Psoas muscle (tissue), 8 donors: ENCODE measurements at places on chromosomes 2 and 18.

DNA sequence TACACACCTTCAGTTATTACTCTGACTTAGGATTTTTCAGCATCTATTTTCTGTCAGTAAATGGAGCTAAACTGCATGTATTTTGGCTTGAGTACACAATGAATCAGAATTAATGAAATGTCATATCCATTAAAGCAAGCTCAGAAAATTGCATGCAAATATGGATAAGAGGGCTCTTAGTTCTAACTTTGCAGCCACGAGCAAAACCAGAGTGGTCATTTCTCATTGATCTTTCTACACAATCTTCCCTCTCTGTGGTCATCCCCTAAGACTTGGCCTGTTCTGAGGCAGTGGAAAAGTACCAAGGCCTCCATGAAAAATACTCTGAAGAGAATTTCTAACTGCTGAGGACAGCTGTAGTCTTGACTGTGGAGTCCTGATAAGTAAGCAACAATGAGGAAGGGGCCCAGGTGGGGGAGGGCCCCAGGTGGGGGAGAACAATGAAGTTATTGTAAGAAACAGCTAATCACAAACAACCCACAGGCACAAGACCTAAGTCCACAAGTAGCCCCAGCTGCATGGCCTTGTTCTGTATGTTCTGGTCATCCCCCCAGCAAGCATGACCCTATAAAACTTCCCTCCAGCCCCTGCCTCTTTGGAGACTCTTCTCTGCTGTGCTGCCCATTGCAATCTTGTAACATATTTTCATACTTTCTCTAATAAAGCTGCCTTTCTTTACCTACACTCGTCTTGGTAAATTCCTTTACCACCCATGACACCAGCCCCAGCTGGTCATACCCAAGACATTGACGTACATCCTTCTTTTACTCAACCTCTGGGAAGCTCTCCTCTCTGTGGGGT is 230.3 kb downstream of the TDRD15 start:
- DNase-seq = no peak
- no peak overlapping the region for H3K27ac ChIP-seq
- H3K4me1 ChIP-seq = no peaks in the 10 kb centered on the region
- H3K36me3 ChIP-seq = no peaks in the 10 kb centered on the region
- H3K4me3 ChIP-seq = no peak overlapping the region

GRCh38 chr2:144085016-144085415 is 434.9 kb downstream of the ZEB2 start:
- H3K36me3 ChIP-seq = no peaks in the 10 kb centered on the region
- H3K27ac ChIP-seq = no peak overlapping the region
- no peak for DNase-seq
- H3K4me3 ChIP-seq = no peak overlapping the region
- no peaks in the 10 kb centered on the region for H3K4me1 ChIP-seq
- H3K27me3 ChIP-seq = no peaks in the 10 kb centered on the region

DNA sequence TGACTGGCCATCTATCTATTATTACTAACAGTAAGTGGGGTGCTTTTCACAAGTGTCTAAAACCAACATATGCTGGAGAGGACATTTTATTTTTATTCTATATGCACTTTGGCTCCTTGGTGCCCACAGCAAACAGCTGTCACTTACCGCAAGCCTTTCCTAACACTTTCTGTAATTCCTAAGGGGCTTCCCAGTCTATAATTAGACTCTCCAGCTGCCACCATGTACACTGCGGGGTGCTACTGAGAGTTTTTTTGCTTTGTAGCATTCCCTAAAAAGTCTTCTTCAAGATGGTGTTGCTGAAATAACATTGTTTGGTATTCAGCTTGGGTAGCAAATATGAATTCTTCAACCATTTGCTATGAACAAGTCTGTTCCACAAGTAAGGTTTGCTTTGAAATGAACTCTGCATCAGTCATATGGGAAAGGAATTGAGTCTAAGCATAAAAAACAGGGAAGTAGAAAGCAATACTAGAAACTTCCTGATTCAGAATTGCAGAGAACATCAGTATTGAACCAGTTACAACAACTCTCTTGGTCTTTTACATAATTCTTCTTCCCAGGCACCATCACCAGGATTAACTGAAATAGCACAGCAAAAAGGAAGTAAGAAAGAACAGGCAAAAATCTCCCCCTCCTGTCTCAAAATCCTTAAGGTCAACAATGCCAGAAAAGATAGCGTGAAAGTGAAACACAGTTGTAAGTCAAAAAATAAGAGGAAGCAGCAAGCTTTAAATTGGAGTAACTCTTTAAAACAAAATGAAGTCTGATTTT is 28.6 kb downstream of the EPB41L3 start:
- H3K4me3 ChIP-seq = no peak overlapping the region
- H3K27me3 ChIP-seq = no peaks in the 10 kb centered on the region
- H3K36me3 ChIP-seq = no peaks in the 10 kb centered on the region
- H3K27ac ChIP-seq = no peak overlapping the region

GRCh38 chr2:13638181-13638580 is 921.4 kb downstream of the TRIB2 start:
- H3K36me3 ChIP-seq = no peaks in the 10 kb centered on the region
- no peak overlapping the region for H3K4me3 ChIP-seq
- H3K4me1 ChIP-seq = no peaks in the 10 kb centered on the region
- H3K27ac ChIP-seq = no peak overlapping the region

- no peaks in the 10 kb centered on the region for H3K4me1 ChIP-seq
- no peaks in the 10 kb centered on the region for H3K27me3 ChIP-seq
- H3K36me3 ChIP-seq = no peaks in the 10 kb centered on the region
- no peak overlapping the region for H3K27ac ChIP-seq
- no peak for DNase-seq
- no peak overlapping the region for H3K4me3 ChIP-seq
Observed at GRCh38 chr2:196961889-196962288, 35.4 kb upstream of the PGAP1 start.

DNA sequence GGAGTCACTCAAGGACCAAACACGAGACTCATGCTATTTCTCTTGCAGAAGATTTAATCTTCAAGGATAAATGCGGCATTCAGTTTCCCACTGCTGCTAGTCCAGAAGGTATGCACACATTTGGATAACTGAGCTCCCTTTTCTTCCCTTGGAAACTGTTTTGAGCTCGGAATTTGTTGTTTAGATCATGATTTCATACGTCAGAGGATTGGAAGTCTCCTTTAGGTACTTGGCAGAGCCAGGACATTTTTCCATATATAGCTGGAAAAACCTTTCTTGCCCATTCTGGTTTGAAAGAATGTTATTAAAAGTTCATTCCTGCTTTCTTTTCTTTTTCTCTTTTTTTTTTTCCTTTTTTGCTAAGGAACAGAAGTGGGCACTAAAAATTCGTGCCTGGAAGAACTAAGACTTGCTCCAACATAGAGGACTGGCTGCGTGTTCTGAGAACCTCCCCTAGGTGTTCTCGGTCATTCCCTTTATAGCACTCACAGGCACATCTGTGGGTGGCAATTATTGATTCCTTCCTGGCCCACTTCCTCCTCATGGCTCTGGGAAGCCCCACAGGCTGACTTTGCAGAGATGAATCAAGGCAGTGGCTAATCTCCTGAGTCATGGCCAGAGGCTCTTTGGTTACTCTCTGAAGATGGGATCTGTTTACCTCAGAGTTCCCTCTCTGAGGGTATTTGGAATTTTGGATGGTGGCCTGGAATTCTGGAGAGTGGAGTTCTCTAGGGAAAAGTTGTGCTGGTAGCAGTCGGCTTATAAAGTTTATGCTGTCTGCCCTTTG is 104.8 kb downstream of the PLCL1 start:
- no peaks in the 10 kb centered on the region for H3K36me3 ChIP-seq
- no peaks in the 10 kb centered on the region for H3K27me3 ChIP-seq
- H3K4me3 ChIP-seq = peak overlapping the region; percentile 11
- no peak for DNase-seq

GRCh38 chr2:51633073-51633472 is 601.1 kb upstream of the NRXN1 start:
- H3K4me3 ChIP-seq = no peak overlapping the region
- H3K27me3 ChIP-seq = no peaks in the 10 kb centered on the region
- no peaks in the 10 kb centered on the region for H3K36me3 ChIP-seq
- no peak for DNase-seq

GRCh38 chr2:133790711-133791110 is 222.4 kb upstream of the NCKAP5 start:
- no peak overlapping the region for H3K4me3 ChIP-seq
- H3K27ac ChIP-seq = no peak overlapping the region
- no peaks in the 10 kb centered on the region for H3K4me1 ChIP-seq
- no peaks in the 10 kb centered on the region for H3K36me3 ChIP-seq

DNA sequence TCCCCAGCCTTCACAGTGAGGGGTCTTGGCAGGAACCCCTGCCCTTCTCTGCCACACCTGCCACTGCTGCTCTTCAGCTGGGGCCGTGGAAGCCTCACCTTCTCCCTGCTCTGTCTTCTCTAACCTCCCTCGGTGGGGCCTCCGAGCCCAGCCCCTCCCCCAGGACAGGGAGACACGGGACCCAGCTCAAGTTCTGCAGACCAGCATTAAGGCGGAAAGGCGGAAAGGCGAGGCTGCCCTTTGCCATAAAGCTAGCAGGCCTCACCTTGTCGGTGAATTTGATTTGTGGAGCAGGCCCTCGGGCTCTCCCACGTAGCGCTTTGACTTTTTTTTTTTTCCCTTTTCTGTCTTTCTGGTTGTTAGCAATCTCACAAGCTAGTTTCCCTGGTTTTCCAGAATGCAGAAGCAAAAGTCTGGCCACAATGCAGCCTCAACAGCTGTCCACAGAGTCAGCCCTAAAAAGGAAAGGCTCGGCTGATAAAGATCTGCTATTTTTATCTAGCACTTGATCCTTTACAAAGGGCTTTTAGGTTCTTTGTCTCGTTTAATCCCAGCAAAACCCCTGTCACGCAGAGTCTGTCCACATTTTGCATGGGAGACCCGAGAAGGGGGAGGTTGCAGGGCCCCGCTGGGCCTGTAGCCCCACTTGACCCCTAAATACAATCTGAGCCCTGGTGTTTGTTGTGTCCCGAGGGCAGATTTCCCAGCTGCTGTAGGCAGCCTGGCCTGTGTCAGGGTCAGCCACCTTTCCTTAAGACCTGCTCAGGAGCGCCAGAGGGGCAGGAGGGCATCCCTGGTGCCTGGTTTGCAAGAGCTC is 6.0 kb downstream of the ITM2C start:
- H3K36me3 ChIP-seq = no peaks in the 10 kb centered on the region
- no peak for DNase-seq
- peaks cover 15% of the 10 kb centered on the region for H3K4me1 ChIP-seq
- H3K4me3 ChIP-seq = no peak overlapping the region
- no peaks in the 10 kb centered on the region for H3K27me3 ChIP-seq

GRCh38 chr18:79588636-79589481 is 90.7 kb upstream of the CTDP1 start:
- H3K27me3 ChIP-seq = no peaks in the 10 kb centered on the region
- no peak overlapping the region for H3K4me3 ChIP-seq
- DNase-seq = peak; percentile 91
- no peaks in the 10 kb centered on the region for H3K4me1 ChIP-seq
- no peaks in the 10 kb centered on the region for H3K36me3 ChIP-seq

DNA sequence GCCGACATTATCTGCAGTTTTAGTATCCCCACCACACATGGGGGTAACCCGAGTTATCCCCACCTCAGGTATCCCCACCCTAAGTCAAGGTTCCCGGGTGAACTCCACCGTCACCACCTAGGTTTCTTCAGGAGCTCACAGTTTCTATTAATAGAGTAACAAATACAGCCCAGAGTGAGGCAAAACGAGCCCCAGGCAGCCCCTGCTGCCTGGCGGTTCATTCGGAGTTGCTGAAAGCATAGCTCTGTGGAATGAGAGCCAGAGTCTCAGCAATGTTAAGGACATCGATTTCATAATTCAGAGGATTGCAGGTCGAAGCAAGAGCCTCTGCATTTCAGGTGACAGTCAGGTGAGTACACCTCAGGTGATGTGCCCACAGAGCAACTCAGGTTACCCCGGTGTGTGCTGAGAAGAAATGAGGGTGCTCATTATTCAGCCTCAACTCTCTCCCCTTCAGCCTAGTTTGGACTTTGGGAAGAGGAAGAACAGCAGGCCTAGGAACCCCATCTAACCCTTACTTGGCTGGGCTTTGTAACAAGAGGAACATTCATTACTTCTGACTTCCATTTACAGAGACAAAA is 10.7 kb downstream of the SATB2 start:
- no peaks in the 10 kb centered on the region for H3K27me3 ChIP-seq
- no peaks in the 10 kb centered on the region for H3K36me3 ChIP-seq
- DNase-seq = no peak
- H3K27ac ChIP-seq = no peak overlapping the region
- H3K4me1 ChIP-seq = no peaks in the 10 kb centered on the region

- H3K36me3 ChIP-seq = no peaks in the 10 kb centered on the region
- H3K4me1 ChIP-seq = peaks cover 6% of the 10 kb centered on the region
- peak overlapping the region; percentile 68 for H3K4me3 ChIP-seq
- peak; percentile 76 for DNase-seq
- H3K27me3 ChIP-seq = peaks cover 45% of the 10 kb centered on the region
- H3K27ac ChIP-seq = peak overlapping the region; percentile 60
Observed at GRCh38 chr2:74548900-74549826, 4.6 kb downstream of the LOXL3 start.

- H3K27ac ChIP-seq = no peak overlapping the region
- DNase-seq = no peak
- H3K4me3 ChIP-seq = no peak overlapping the region
- no peaks in the 10 kb centered on the region for H3K4me1 ChIP-seq
Observed at GRCh38 chr18:79600141-79600540, 79.5 kb upstream of the CTDP1 start.

GRCh38 chr18:58788470-58788869 is 76.2 kb upstream of the ZNF532 start:
- no peaks in the 10 kb centered on the region for H3K36me3 ChIP-seq
- H3K27me3 ChIP-seq = no peaks in the 10 kb centered on the region
- no peak for DNase-seq
- H3K4me1 ChIP-seq = peaks cover 39% of the 10 kb centered on the region
- peak overlapping the region; percentile 52 for H3K27ac ChIP-seq

GRCh38 chr2:83079007-83079406 is 1380.1 kb downstream of the SUCLG1 start:
- H3K4me1 ChIP-seq = no peaks in the 10 kb centered on the region
- no peak overlapping the region for H3K27ac ChIP-seq
- DNase-seq = no peak
- no peaks in the 10 kb centered on the region for H3K36me3 ChIP-seq
- no peak overlapping the region for H3K4me3 ChIP-seq
- no peaks in the 10 kb centered on the region for H3K27me3 ChIP-seq

- no peaks in the 10 kb centered on the region for H3K4me1 ChIP-seq
- H3K27me3 ChIP-seq = no peaks in the 10 kb centered on the region
- no peaks in the 10 kb centered on the region for H3K36me3 ChIP-seq
- H3K4me3 ChIP-seq = no peak overlapping the region
Observed at GRCh38 chr18:40607542-40608148, 1347.4 kb upstream of the PIK3C3 start.

GRCh38 chr2:23053601-23054000 is 331.4 kb upstream of the KLHL29 start:
- H3K36me3 ChIP-seq = no peaks in the 10 kb centered on the region
- H3K27me3 ChIP-seq = no peaks in the 10 kb centered on the region
- no peak for DNase-seq
- H3K27ac ChIP-seq = no peak overlapping the region
- no peaks in the 10 kb centered on the region for H3K4me1 ChIP-seq
- no peak overlapping the region for H3K4me3 ChIP-seq

- DNase-seq = no peak
- H3K4me1 ChIP-seq = no peaks in the 10 kb centered on the region
- peaks cover 1% of the 10 kb centered on the region for H3K27me3 ChIP-seq
- no peak overlapping the region for H3K4me3 ChIP-seq
- no peak overlapping the region for H3K27ac ChIP-seq
Observed at GRCh38 chr18:76137216-76137615, 357.8 kb downstream of the ZNF516 start.
